ENCODE measurements at places on chromosomes 13 and 19.

- DNase-seq = peak; percentile 2
Observed at GRCh38 chr13:21637296-21637695, 33.3 kb upstream of the MICU2 start.

GRCh38 chr13:68944272-68944671 is 1163.4 kb upstream of the ATXN8OS start:
- DNase-seq = no peak

DNA sequence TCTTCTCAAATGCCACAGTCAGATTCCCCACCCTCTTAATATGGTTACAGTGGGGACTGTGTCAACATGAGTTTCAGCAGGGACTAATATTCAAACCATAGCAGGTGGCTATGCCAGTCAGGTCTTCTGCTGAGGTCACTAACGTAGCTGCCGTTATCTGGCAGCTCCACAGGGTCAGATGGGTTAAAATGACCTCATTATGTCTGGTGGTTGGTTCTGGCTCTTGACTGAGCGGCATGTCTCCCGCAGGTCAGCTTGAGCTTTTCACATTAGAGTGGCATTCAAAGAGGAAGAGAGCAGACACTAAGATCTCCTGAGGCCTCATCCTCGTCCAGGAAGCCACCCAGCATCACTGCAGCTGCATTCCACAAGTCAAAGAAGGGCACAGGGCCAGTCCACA is 21.4 kb upstream of the IPO5 start:
- no peak for DNase-seq

DNA sequence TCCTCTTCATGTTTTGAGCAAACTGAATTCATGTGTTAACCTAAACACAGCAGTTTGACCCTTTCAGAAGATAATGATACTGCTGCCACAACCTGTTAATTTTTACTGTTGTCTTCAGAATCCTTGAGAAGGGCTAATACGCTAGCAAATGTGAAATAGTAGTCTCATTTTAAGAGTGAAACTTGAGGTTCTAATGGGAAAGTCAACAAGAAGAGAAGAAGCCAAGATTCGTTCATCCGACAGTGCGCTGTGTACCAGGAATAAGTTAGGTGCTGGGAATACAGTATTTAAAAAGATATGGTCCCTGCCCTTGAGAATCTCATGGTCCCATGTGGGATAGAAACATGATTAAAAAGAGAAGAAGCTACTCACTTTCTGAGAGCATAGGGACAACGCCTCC is 134.4 kb downstream of the KL start:
- DNase-seq = no peak

- DNase-seq = no peak
Observed at GRCh38 chr13:20991741-20992520, 69.5 kb downstream of the LATS2 start.

- no peak for DNase-seq
Observed at GRCh38 chr19:3852177-3852511, 16.7 kb downstream of the ZFR2 start.

GRCh38 chr13:29594303-29594709 is 1.2 kb downstream of the SLC7A1 start:
- DNase-seq = no peak

DNA sequence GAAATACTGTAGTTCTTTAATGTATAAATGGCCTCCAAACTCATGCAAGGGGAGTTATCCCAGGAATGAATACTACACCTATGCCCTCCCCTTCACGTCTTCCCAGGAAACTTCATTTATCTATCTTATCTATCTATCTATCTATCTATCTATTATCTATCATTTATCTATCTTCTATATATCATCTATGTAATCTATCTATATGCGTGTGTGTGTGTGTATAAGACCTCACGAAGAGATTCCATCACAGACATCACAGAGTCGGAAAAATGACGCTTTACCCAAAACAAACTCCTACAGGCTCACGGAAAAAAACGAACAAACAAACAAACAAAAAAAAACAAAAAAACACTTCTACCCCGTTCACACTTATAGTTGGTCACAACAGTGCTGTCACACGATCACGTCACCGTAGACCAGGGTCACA is 486 bp downstream of the ZNF529 start:
- no peak for DNase-seq

- DNase-seq = no peak
Observed at GRCh38 chr13:84648069-84648640, 765.9 kb upstream of the SLITRK1 start.

DNA sequence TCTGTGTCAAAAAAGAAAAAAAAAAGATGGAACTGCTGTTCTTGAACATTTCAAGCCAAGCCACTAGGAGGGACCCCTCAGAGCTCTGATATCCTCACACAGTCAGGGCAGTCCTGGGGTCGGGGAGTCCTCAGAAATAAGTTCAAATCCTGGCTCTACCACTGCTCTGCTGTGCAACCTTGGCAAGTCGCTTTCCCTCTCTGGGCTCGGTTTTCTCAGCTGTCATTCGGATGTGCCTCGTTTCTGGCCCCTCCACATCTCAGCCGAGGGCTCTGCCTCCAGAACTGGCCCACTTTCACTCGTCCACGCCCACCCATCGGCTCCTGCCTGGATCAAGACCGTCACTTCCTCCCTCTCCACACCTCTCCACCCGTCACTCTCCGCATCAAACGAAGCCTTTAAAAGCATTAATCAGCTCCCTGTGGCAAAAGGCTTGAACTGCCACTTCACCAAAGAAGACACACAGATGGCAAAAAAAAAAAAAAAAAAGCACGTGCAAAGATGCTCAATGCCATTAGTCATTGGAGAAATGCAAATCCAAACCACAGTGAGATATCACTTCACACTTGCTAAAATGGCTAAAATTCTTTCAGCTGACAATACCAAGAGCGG is 7.4 kb upstream of the ZNRF4 start:
- DNase-seq = no peak

DNA sequence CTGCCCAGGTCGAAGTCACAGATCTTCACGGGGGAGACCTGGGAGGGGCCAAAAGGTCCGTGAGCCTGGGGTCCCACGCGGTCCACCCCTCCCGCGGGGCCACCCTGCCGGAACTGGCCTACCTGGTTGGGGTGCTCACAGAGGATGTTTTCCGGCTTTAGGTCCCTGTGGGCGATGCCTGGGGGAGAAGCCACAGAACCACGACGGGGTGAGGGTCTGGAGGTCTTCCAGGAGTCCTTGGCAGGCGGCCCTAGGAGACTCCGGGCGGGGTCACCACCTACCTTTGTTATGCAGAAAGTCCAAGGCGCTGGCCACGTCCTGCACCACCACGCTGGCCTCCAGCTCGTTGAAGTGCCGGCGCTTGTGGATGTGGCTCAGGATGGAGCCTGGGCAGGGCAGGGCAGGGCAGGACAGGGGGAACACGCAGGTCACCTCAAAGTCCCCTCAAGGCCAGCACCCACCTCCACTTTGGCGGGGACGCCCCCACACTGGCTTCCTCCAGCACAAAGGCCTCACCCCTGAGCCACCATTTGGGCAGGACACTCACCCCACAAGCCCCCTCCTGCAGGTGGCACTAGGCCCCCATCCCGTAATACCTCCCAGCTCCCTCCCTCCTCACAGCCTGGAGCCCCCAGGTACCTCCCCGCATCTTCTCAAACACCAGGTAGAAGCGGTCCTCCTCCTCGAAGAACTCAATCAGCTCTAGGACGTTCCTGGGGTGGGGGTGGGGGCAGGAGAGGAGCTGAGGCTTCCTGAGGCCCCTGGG is 8.4 kb downstream of the MKNK2 start:
- no peak for DNase-seq

- no peak for DNase-seq
Observed at GRCh38 chr13:89786531-89786930, 1561.0 kb upstream of the MIR17HG start.

- no peak for DNase-seq
Observed at GRCh38 chr19:41111750-41112295, 2.4 kb upstream of the CYP2F1 start.

GRCh38 chr13:73198991-73199411 is 140.2 kb downstream of the KLF5 start:
- DNase-seq = no peak

DNA sequence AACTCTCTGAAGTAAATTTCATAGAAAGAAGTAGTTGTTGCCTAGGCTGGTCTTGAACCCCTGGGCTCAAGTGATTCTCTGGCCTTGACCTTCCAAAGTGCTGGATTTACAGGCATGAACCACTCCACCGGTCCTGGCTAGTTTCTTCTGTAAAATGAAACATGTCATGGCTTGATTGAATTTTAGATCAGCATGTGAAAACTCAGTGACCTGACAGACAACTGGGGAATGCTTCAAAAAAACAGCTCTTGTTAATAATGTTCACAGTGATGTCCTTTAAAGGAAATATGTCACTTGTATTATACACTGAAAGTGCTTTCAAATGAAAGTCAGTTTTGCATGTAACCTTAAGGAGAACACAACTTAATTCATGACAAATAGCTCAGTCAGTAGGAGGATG is 118.2 kb downstream of the KLF5 start:
- no peak for DNase-seq

GRCh38 chr13:34617473-34618083 is 324.5 kb upstream of the NBEA start:
- DNase-seq = no peak

DNA sequence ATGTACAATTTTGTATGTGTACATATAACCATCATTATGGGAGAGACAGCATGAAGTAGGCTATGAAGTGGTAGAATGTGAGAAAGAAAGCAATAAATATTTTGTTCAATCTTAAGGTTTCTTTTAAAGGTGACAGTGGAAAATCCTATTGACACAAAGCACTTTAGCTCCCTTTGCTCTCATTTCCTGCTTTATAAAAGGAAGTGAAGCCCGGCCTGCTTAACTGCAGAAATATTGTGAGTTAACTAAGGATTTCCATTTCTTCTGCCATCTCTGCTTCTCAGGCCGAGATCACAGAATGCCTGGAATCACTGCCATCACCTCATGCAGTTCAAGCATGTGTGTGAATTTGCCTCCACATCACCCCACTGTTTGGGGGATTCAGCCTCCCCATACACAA is 83.5 kb downstream of the FRY start:
- DNase-seq = no peak

DNA sequence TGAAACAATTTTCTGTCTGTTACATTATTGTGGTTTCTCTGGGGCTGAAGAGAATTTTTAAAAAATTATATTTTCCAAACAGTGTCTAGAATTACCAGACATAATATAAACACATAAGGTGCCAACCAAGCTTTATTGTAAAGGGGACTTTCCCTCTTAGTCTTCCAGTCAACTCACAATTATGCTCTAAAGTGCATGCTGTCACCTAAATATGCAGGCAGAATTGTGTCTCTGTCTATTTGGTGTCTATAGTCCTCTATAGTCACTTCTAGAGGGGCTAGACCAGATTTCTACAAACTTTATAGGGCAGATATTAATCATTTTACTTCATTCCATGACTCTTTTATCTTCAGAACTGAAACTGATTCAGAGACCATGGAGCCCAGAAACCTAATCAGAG is 12.8 kb downstream of the ZNF254 start:
- no peak for DNase-seq

DNA sequence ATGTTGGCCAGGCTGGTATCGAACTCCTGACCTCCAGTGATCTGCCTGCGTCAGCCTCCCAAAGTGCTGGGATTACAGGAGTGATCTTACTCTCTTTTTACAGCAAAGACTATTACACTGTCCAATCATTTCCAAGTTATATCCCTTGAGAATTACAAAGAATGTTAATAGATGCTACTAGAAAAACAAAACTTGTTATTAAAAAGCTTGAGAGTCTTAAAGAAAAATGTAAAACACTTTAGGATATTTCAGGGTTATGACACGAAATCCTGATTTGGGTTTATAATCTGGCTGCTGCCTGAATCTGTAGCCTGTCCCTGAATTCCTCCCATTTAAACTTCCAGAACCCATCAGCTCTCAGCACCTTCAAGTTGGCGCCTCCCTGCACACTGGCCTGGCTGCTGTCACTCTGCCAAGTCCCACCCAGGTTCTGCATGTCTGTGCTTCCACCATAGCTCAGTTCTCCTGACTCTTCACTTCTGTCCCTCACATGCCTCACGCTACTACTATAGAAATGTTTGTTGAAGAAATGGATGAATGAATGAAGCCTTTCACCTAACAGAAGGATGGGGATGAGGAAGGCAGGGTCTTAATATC is 55.8 kb upstream of the RFXAP start:
- DNase-seq = no peak

- no peak for DNase-seq
Observed at GRCh38 chr19:49393881-49394280, 5.8 kb downstream of the KASH5 start.

GRCh38 chr13:68628994-68629393 is 1398.9 kb upstream of the PCDH9 start:
- no peak for DNase-seq

- no peak for DNase-seq
Observed at GRCh38 chr19:51548213-51548651, 16.8 kb upstream of the SIGLEC6 start.

GRCh38 chr13:95323930-95324662 is 22.8 kb upstream of the ABCC4 start:
- DNase-seq = no peak

- DNase-seq = no peak
Observed at GRCh38 chr19:37329686-37330085, 41.2 kb upstream of the ZNF527 start.

GRCh38 chr19:29889702-29890101 is 52.3 kb upstream of the URI1 start:
- no peak for DNase-seq

DNA sequence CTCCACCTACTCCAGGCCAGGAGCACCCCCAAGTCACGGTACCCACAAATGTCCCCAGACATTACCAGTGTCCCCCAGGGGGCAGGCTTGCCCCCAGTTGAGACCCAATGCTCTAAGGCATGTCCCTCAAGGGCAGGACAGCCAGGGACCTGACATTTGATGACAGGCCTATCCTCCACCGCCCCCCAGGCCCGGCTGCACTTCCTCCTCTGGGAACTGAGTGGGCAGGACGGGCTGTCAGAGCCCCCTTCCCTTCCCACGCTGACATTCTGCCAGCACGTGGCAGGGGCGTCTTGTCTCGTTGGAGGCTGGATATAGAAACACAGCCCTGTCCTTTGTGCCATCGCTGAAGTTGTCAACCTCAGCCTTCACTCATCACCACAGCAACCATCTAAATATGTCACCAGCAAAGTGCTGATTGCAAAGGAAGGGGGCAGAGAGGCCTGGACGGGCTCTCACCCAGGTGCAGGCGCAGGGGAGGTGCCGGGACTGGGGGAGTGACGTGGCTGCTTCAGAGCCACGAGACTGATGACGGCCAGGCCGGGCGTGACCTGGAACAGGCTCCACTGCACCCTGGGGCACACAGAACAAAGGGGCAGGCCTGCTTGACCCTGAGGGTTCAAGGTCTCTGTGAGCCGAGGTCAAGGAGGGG is 38.4 kb downstream of the GNG7 start:
- no peak for DNase-seq

DNA sequence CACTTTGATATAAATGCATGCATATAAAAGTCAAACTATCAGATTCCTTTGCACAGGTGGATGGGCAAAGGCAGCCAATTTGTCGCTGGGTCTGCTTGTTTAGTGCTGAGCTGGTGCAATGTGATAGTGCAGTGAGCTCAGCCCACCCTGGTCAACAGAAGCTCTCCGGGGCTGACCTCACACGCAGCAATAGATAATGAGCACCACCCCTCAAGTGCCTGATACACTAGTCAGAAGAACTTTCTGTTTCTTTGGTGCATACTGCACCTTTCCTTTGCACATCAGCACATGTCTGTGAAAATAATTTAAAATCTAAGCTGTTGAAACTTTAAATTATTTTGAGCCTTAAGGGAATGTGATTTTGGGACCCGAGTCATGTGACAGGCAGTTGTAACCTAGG is 20.2 kb downstream of the ATP8A2 start:
- no peak for DNase-seq

All from stimulated activated CD4-positive, alpha-beta T cell treated with anti-CD3 and anti-CD28 coated beads, TNF-alpha, amount 100 ng/mL, for 1 hour (primary cell).